ENCODE measurements at places on chromosomes 5 and 9.

DNA sequence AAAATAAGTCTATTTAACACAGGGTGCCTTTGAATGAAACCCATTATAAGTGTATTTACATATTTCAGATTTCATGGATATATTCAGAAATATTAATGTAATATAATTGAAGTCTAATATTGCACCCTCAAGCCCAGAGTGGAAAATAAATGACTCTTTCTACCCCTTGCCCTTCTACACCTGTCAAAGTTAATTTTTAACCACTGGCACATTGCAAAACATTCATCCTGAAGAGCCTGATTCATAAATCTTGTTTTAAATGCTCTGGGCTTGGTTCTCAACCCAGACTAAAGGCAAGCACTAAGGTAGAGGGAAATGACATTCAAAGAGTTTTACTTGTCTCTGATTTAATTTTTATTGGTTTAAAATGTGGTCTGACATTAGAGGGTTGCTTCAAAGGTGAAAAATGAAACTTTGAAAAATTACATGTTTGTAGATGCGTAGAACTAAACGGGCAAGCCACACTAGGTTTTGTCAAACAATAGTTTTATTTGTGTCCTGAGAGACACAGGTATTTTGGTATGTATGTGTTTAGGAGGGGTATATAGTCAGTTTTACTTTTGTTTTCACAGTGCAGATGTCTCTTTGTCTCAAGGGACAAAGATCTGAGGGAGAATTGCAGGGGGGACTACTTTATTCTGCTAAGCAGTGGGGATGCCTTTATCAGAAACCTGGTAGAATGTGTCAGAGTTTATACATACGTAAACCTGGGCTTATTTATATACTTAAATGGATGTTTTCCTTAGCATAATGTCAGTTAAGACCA, 69.7 kb downstream of the PIK3R1 start:
- DNase-seq, result no peak

- DNase-seq, result peak; percentile 41
These were observed 789 bp downstream of the ACER2 start for GRCh38 chr9:19409401-19410194.

GRCh38 chr9:136703276-136703860, 9.0 kb upstream of the DIPK1B start:
- no peak for DNase-seq

GRCh38 chr5:38825494-38825893, 20.3 kb upstream of the OSMR start:
- no peak for DNase-seq

DNA sequence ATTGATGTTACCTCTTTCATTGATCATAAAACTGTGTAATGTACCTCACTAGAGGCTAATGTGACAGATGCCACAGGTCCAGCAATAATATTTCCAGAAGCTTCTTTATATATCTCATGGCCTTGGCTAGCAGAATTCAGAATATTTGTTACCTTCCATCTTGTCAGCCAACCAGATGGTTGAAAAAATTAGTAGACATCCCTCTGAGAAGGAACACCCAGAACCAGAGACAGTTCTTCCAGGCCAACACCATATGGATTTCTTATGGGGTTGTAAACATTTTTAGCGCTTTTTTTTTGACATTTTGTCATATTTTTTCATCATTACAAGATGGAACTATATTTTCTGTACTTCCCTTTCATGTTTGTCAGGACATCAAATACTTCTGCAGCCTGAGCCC, 278.7 kb upstream of the KLF9 start:
- no peak for DNase-seq

- DNase-seq, result no peak
These were observed 464.7 kb upstream of the COX7C start for GRCh38 chr5:86152988-86153560.

- DNase-seq, result no peak
These were observed 17.8 kb downstream of the SLC38A9 start for GRCh38 chr5:55694152-55694830.

- no peak for DNase-seq
These were observed 46.3 kb downstream of the AP3S1 start for GRCh38 chr5:115888027-115888426.

- DNase-seq, result no peak
These were observed 7.6 kb upstream of the NEURL1B start for GRCh38 chr5:172633403-172633970.

- no peak for DNase-seq
These were observed 5.5 kb downstream of the NR2F1 start for GRCh38 chr5:93588352-93589151.

DNA sequence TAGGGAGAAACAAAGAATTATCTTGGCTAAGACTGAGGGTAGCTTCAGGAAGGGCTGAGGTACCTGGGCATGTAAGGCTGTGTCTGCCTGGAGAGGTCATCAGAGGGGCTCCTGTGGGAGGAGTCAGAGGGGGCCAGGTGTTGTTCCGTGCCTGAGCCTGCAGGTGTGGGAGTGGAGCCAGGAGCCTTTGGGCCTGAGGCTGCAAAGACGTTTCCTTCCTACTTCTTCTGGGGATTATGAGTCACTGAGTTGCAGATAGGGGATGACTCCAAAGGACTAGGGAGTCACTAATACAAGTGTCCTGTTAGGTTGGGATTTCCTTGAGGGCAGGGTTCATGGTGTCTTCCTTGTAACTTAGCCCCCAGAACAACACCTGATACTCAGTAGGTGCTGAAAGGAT, 391.1 kb downstream of the ARHGEF28 start:
- no peak for DNase-seq

- no peak for DNase-seq
These were observed 3.8 kb downstream of the SRD5A1 start for GRCh38 chr5:6637022-6637421.

- no peak for DNase-seq
These were observed 123.1 kb downstream of the RAPGEF6 start for GRCh38 chr5:131511934-131512333.

DNA sequence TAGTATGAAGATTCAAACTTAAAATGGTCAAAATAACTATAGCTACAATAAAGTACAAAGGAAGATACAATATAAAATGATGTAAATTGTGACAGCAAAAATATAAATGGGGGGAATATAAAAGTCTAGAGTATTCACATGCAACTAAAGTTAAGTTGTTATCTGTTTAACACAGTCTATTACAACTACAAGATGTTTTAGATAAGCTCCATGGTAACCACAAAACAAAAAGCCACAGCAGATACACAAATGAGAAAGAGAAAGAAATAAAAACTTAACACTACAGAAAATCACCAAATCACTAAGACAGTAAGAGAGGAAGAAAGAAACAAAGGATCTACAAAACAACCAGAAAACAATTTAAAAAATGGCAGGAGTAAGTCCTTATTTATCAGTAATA, 17.0 kb upstream of the SH3TC2 start:
- DNase-seq, result no peak

GRCh38 chr9:105822814-105823213, 128.5 kb downstream of the TMEM38B start:
- DNase-seq, result no peak

GRCh38 chr9:120431268-120431667, 148.7 kb downstream of the CDK5RAP2 start:
- no peak for DNase-seq

DNA sequence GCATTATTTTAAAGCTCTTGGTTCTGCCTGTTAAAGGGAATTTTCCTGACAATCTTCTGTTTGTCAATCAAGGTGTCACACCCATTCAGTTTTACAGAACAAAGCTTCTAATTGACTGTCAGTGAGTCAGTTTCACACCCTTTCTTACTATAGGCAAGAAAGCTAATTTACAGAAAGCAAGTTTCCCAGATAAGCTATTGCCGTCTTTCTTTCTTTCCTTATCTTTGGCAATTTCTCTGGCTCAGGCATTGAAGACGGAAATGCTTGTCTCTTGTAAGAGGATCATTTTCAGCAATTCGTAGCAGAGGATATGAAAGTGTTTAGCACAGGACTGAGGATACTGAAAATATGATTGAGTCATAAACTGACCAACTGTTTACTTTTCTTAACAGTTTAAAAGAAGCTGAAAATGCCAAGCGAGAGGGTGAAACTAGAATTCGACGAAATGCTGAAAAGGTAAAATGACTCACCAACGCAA, 27.0 kb downstream of the SPINK5 start:
- DNase-seq, result no peak

- no peak for DNase-seq
These were observed 359.2 kb upstream of the ACTBL2 start for GRCh38 chr5:57841676-57842363.

- DNase-seq, result no peak
These were observed 8.9 kb upstream of the RAB14 start for GRCh38 chr9:121210536-121210935.

DNA sequence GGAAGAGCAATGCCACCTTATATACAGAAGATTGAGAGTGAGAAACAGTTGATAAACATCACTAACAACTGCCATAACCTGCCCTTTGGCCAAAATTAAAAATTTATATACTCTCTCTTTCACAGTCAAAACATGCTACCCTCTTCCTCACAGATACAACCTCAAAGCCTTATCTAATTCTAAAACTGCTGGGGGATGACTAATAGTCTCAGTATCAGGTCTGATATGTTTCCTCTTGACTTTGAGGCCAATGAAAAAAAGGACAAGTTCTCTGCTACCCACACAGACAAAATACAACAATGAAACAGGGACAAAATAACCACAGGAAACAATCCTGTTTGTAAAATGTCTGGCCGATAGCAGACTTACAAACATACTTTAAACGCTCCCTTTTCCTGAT, 485.6 kb upstream of the NUDT12 start:
- no peak for DNase-seq

All from NCI-H1930 (cell line).